RPMI7951 (cell line): ENCODE measurements at places on chromosomes 6 and 20. TPM values are rescaled to one million over a fixed set of nuclear protein-coding genes. Genes with fewer than 3 reads are reported as not detected.

DNA sequence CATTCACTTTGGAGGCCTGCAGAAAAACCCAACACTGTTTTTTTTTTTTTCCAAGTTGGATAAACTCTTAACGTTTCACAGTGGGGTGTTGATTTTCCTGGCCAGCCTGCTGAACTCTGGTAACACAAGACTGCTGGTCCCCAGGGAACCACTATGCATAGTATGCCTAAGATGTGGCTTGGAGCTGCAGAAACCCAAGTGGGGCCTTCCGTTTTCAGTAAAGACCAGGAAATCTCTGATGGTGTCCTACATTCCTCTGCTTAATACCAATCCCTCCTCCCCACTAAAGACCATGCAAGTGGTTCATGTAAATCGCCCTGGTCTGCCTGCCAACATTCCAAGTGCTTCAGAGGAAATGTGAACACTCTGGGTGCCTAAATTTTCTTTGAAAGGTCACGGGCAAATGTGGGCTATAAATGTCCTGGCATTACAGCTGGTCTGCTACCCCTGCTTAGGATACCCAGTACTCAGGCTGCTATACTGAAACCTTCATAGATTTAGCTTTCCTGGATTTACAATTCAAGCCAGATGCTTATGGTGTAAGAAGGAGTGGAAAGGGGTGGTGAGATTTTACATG is 615.4 kb downstream of the MAFB start:
- DNase-seq: peak; percentile 25

DNA sequence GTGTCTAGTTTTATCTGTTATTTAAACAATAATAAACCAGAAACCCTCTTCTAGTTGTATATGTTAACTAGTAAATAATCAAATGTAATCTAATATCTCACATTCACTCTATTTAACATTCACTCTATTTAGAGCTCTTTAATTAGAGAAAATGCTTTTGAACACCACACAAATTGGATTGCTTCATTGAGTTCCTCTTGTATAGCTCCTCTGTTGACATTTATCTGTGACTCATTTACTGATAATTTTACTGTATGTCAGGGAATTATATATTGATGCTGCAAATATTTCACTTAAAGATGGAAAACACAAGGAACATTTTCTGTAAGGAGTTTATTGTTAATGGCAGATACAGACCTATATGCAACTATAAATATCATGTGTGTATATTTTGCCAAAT is 594.6 kb downstream of the COL12A1 start:
- no peak for DNase-seq

DNA sequence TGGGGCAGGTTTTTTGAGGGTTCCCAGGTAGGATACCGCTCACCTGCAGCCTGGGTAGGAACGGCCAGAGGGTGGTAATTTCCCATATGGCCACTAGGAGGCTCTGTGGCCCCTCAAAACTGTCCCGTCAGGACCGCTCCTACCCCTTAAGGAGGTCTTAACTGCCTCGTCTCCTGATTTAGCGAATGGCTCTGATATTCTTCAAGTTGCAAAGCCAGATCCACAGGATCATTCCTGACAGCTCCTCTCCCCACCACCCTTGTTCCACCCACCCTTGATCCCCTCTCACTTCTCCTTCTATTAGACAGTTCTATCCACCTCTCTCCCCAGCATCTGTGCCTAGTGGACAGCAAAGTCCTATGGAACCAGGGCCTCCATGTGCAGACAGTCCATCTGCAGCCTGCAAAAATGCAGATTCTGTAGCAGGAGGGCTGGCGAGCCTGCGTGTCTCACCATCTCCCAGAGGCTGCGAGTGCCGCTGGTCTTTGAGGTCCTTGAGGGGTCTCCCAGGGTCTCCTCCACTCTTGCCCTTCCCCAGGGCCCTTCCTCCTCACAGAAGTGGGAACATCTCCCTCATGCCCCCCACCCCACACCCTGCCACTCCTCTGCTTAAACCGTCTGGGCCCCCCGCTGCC is 34.3 kb upstream of the ZBP1 start:
- DNase-seq: peak; percentile 67

DNA sequence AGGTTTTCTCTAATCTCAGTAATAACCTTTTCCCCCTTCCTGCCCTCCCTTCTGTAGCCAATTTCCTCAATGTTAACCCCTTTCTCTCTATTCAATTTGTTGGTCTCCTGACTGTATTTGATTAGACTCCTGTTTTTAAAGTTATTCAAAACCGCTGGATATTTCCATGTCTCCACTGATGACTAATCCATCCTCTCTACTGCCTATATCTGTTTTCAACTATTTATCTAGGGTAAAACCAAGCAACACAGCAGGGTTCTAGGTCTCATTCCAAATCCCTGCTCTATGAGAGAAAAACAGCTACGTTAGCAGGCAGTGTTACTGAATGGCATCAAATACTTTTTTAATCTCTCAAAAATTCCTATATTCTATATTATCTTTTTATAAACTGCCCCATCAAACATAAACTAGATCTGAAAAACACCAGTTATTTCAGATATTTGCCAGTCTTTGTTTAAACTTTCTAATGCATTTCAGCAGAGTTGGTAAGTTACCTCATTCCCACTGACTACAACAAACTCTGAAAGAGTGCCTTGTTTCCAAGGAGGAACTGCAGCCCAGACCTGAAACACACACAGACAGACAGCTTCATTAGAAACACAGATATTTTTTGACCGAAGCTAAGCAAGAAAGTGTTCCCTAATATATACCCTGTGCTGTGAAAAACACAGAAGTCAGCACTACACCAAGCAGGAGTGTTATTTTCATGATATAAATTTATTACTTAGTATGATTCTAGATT is 8.2 kb downstream of the RTN4IP1 start:
- no peak for DNase-seq

GRCh38 chr6:17712576-17712975 is 5.9 kb upstream of the NUP153 start:
- no peak for DNase-seq

DNA sequence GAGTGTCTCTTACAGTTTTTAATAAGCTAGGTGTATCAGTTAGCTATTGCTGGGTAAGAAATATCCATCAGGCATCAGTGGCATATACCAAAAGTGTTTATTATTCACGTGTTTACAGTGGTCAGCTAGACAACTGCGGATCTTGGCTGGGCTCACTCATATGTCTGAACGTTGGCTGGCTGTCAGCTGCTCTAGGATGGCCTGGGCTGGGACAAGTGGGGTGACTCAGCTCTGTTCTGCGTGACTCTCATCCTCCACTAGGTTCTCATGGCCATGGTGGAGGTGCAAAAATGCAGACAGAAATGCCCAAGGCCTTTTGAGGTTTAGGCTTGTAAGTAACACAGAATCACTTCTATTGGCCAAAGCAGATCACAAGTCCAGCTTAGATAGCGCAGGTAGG is 22.0 kb downstream of the ZNF341 start:
- DNase-seq: peak; percentile 94

DNA sequence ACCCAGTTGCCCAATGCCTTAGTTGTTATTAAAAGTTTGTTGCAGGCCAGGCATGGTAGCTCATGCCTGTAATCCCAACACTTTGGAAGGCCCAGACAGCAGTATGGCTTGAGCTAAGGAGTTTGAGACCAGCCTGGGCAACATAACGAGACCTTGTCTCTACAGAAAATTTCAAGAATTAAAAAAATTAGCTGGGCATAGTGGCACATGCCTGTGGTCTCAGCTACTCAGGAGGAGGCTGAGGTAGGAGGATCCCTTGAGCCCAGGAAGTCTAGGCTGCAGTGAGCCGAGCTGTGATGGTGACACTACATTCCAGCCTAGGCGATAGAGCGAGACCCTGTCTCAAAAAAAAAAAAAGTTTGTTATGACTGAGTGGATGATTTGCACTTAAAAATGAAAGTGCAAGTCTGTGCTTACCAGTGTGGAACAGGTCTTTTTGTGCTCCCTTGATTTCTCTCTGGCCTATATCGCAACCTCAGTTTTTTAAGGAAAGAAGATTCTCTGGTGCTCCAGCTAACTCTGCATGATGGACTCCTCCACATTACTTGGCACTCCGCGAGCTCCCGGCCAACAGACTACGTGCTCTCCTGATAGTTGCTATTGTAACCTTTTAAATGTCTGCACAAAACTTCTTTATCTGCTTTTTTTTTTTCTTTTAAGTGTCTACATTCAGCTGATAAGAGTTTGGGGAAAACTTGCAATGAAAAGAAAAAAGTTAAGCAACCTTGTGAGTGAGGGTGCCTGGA is 22.1 kb downstream of the ZKSCAN3 start:
- DNase-seq: no peak

Gene SMLR1
- total RNA-seq: not detected in 2 replicates

GRCh38 chr6:125259354-125259736 is 42.4 kb downstream of the HDDC2 start:
- no peak for DNase-seq

Gene SLC22A7
- not detected in 2 replicates for total RNA-seq

GRCh38 chr6:137867685-137868509 is 838 bp downstream of the TNFAIP3 start:
- DNase-seq: peak; percentile 43

Gene DTNBP1
- 5.5 and 6.4 TPM in 2 replicates for total RNA-seq

DNA sequence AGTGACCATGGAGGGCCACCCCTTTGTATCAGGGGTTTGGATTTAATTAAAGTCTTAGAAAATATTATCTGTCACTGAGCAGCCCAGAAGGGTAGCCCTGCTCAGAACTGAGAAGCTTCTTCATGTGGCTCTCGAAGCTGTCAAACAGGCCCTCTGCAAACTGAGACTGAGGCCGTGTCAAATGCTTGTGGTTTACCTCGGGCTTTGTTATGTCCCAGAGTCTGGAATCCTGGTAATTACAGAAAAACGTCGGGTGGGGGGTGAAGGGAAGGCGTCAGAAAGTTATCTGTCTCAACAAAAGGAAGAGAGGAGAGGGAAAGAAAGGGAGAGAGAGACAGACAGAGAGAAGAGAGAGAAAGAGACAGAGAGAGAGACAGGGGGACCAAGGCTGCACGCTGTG is 200.8 kb downstream of the BMP7 start:
- DNase-seq: peak; percentile 91

DNA sequence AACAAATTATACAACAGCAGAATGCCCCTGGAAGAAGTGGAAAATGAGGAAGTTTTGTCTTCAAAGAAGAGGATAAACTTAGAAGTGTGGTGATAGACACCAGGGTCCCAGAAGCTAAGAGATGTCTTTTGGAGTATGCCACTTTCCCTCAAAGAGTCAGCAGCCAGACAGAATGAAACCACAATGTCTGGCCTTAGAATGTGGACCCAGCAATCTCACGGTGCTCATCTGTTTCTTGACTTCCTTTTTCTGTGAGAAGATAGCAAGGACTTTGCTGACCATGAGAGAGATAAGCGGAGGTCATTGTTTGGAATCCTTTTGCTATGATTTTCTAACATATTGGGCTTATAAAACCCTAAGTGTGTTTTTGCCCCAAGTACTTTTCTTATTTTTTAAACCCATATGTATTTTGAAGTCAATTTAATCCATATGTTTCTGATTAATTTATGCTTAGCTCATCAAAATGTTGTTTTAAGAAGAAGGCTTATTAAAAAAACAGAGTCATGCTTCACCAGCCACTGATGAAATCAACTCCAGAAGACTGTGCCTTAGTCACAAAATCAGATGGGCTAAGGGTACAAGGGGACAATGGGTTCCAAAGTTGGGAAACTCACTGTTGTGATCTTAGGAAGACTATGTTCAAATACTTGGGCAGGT is 451.2 kb upstream of the JAG1 start:
- DNase-seq: no peak
